ENCODE measurements at places on chromosomes 3 and 15.

DNA sequence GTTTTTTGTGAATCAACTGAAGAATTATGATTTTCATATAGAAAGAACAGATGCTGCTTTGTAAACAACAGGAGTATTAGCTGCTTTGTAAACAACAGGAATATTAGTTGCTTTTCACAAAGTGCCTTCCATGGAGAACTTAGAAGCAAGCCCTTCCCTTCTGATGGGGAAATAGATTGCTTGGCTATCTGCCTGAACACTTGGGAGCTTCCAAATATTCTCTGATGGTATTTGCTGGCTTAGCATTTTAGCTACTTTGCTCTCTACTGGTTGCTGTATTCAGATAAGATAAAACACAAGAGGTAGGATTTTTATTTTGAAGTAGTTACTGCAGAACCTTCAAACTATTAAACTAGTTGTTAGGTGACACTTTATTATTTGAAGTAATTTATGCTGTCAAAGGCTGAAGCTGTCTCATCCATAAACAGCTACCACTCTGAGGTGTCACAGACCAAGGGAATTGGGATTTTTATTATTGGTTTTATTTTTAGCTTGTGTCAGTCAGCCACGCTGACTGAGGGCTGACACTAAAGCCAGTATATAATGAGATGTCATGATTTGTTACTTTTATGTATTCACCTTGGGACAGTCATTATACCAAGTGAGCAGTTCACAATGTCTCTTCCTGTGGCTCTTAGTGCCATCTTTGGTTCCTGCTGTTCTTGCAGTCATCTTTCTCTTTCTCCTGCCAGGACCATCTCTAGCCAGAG is 50.0 kb downstream of the ZIC1 start:
- DNase-seq: no peak

DNA sequence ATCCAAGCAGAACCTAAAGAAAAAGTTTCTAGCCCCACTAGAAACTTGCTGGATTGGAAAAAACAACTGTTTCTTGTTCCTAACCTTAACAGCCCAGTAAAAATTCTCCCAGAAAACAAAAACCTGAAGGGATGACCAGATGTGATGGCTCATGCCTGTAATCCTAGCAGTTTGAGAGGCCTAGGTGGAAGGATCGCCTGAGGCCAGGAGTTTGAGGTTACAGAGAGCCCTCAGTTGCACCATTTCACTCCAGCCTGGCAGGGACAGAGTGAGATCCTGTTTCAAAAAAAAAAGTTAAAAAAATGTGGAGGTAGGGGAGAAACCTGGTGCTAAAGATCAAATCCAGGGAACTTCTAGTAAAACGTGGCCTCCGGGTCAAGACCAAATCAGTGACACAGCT is 38.6 kb upstream of the RAF1 start:
- no peak for DNase-seq

- DNase-seq: no peak
Measured at GRCh38 chr15:38696790-38697495, 132.3 kb upstream of the RASGRP1 start.

DNA sequence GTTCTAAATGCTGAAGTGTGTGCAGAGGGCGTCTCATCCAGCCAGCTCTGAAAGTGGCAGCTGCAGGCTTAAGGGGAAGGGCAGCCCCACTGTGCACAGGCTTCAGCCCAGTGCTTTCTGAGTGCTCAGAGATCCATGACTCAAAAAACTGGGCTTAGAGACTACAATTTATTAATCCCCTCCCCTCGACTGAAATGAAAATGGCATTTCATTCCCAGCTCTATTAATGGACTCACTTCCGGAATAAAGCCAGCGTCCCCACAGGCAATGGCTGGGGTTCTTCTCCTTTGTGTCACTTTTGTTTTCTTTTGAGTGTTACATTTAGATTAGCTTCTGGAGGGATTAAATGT is 55.5 kb upstream of the PLXNA1 start:
- DNase-seq: no peak

DNA sequence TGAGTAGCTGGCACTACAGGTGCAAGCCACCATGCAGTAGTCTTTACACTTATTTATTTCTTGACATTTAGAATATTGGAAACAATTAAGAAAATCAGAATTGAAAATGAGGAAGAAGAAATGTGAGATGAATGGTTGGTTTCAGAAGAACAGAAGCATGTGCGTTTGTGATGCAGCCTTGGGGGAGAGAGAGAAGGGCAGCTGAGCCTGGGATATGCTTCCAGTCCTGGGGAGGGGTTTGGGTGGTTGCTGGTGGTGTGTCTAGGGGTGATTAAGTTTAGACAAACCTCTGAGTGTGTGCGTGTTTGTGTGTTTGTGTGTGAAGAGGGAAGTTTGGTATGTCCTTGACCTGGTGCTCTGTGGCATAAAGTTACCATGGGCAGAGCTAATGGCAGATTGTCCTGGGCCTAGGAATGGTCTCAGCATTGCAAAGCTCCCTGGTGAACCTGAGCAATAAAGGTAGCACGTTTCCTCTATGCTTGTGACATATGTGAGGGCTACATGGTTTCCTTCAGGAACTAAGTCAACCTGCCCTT is 35.6 kb downstream of the CTSH start:
- no peak for DNase-seq

DNA sequence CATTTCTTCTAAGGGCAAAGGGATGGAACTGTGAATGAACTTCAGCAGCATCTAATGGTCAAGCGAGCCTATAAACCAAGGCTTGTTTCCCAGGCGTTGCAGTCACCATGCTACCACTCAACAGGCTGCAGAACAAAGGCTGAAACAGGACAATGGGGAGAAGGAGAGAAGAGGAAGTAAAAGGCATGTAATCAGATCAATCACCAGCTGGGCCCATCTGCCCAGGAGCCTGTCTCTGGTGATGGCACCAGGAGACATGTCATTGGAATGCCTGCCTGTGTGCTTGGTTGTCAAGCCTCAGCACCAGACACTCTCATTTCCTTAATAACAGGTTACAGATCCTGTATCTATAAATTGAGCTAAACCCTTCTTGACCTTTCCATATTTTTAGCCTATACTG is 81.7 kb upstream of the UMPS start:
- no peak for DNase-seq

- peak; percentile 15 for DNase-seq
Measured at GRCh38 chr15:89002281-89002761, 85.9 kb upstream of the ABHD2 start.

DNA sequence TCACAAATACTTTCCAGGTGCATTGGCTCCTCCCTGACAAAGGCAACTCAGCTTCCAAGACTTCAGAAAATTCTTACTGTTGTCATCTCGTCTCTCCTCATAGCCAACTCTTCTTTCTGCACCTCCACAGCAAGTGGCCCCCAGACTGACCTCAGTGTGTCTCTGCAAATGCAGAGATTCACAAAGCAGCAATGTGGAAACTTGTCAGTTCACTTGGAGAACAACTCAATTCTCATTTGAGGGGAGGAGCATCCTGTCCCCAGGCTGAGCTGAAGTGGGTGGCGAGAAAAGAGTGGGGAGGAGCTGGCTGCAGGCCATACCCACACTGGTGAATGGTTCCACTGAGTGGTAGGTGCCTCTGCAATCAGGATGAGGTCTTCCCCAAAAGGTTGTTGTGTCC is 248.7 kb upstream of the IL12A start:
- DNase-seq: no peak

DNA sequence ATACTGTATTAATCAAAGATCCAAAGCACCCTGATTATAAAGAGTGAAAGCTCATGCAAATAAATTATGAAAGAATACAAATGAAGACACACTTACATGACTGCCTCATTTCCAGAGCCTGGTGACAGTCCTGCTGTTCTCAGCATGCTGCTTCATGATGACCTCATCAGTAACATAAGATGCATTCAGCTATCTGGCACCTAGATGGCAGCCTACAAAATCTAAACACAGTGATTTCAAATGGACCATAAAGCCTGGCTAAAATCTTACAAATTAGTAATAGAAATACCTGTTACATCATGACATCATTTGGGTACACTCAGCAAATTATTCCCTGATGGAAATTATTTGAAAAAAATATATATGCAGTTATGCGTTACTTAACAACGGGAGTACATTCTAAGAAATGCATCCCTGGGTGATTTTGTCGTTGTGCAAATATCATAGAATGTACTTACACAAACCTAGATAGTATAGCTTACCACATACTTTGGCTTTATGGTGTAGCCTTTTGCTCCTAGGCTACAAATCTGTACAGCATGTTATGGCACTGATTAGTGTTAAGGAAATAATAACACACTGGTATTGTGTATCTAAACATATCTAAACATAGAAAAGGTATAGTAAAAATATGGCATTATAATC is 207.2 kb downstream of the EPHA3 start:
- DNase-seq: peak; percentile 41

- no peak for DNase-seq
Measured at GRCh38 chr3:6737630-6738029, 123.3 kb upstream of the GRM7 start.

- DNase-seq: no peak
Measured at GRCh38 chr15:29037997-29038705, 152.4 kb downstream of the APBA2 start.

GRCh38 chr3:31240466-31240865 is 292.3 kb upstream of the STT3B start:
- no peak for DNase-seq

DNA sequence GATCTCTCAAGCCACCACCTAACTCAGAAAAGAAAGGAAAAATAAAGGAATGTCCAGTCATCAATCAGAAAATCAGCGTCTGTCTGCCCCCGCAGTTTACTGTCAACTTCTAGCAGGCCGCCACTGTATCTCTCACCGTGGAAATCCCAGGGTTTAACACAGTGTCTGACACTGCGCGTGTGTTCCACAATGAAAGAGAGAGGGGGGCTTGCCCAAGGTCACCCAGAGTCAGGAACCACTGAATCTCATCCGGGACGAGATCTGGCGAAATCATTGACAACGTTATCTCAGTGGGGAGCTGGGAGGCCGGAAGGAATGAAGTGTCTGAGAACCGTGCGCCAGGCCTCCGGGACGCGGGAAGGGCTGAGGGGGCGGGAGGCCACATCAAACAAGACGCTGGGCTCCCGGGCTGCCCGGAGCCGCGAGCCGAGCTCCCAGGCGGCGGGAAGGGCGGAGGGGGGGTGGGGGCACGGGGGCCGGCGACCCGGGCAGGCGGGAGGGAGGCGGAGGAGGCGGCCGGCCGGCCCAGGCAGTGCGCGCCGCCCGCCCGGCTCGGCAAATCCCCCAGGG is 2.2 kb upstream of the HES1 start:
- no peak for DNase-seq

GRCh38 chr3:99647081-99647480 is 8.7 kb downstream of the COL8A1 start:
- no peak for DNase-seq

DNA sequence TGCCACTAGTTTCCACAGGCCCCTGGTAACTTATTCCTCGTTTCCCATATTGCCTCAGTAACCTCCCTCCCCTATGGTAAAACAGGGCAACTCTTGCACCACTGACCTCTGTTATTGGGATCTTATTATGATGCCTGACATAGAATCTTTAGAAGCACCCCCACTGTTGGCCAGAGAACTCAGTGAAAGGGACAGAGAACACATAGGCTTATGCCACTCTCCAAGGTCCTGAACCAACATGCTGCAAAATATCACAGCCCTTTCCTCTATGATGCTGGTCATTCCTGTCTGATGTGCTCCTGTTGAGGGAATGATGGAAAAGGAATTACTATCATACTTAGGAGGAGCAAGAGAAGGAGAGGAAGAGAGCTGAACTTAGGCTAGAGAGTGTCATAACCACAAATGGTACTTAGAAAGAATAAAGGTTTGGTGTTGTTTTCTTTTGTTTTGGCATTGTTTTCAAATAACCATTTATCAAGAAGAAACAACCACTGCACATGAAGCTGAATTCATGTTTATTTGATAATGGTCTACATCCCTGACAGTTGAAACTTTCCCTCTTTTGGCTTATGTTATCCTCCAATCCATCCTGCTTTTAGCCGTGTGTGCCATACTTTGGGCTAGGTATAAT is 330.2 kb downstream of the EPHB1 start:
- DNase-seq: no peak

GRCh38 chr3:115790759-115791158 is 167.4 kb downstream of the GAP43 start:
- DNase-seq: peak; percentile 82

DNA sequence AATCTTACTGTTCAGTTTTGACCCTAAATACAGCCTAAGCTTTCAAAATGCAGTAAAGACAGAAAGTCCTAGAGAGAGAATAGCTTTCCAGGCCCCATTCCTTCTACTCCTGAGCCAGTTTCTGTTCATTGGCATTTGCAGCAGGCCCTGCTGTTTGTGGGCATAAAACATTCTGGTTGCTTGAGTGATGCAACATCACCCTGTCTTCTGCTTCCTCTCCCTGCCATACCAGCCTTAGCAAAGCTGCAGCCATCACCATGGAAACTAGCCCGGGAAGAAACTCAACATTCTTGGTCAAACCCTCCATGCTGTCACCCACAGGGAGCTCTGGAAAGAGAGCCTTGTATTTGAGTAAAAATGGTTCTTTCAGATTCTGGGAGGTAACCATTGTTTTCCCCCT is 325.7 kb downstream of the MAGI1 start:
- DNase-seq: no peak

DNA sequence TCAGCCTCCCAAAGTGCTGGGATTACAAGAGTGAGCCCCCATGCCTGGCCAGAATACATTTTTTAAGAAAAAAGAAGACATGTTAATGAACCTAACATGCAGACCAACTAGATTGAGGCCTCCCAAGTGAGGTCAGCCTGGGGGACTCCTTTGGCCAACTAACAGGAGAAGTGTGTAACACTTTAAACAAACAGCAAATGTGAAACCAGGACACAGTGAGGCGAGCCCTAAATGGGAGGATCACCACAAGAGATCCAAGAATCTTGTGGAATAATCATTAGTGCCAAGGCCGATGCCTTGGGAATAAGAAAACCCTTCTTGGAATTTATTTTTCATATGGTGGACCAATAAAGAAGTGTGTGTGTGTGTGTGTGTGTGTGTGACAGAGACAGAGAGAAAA is 73.9 kb downstream of the ATP10A start:
- no peak for DNase-seq

DNA sequence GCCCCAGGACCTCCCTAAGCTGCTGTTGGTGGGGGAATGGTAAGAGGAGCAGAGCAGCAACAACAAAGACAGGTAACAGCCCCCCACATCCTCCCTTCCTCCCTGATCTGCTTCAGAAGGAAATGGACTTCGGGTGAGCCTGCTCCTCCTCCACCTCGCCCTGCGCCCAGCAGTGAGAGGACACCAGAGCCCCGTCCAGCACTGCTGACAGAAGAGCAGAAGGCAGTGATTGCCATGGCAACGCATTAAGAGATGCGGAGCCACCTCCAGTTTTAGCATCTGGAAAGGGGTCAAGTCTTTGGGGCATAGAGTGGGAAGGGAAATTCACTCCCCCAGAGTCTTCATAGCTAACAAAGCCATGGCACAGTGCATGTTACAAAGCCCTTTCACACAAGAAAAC is 77.6 kb upstream of the HRH1 start:
- no peak for DNase-seq

- no peak for DNase-seq
Measured at GRCh38 chr3:194739498-194740284, 54.0 kb downstream of the FAM43A start.

DNA sequence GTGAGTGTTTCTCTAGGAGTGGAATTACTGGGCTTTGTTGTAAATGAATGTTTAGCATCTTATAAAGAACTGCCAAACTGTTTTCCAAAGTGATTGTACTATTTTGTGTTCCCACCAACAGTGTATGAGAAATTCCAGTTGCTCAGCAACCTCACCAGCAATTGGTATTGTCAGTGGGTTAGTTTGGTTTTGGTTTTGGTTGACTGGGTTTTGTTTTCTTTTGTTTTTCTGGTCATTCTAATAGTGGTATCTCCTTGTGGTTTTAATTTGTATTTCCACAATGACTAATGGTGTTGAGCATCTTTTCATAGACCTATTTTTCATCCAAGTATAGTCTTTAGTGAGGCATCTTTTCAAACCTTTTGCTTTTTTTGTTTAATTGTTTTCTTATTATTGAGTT is 27.1 kb downstream of the FILIP1L start:
- peak; percentile 37 for DNase-seq

All from smooth muscle cell of the brain vasculature (primary cell).